Activated T-cell treated with anti-CD3 and anti-CD28 coated beads, Interleukin-2, amount 50 U/mL, for 72 hours (primary cell): ENCODE measurements at places on chromosomes 5 and 9. TPM values are rescaled to one million over a fixed set of nuclear protein-coding genes. Genes with fewer than 3 reads are reported as not detected.
A peak's percentile ranks its signal among the peaks of the same experiment; 100 is the strongest.

The ALDH1A1 gene
- total RNA-seq = not detected

The PITX1 gene
- total RNA-seq = 0.76 TPM

The AIF1L gene
- total RNA-seq = 0.89 TPM

The PKN3 gene
- 22.9 TPM for total RNA-seq

The ISL1 gene
- not detected for total RNA-seq

The CER1 gene
- not detected for total RNA-seq

The MUSK gene
- total RNA-seq = not detected

The SREK1 gene
- 76.7 TPM for total RNA-seq

The PCDHGC3 gene
- not detected for total RNA-seq

The PCDHA3 gene
- not detected for total RNA-seq

The STPG3 gene
- 0.63 TPM for total RNA-seq

The FAM219A gene
- 15.2 TPM for total RNA-seq

The CAPSL gene
- total RNA-seq = 2.3 TPM

The FBP2 gene
- total RNA-seq = not detected

- DNase-seq = no peak
- H3K27me3 ChIP-seq = no peaks in the 10 kb centered on the region
- H3K27ac ChIP-seq = no peak overlapping the region
- no peaks in the 10 kb centered on the region for H3K4me1 ChIP-seq
Measured at GRCh38 chr5:13708906-13709305, 235.6 kb downstream of the DNAH5 start.

GRCh38 chr5:173742432-173742816 lies 126.0 kb upstream of the BOD1 start:
- DNase-seq = no peak
- no peak overlapping the region for H3K4me3 ChIP-seq
- H3K27ac ChIP-seq = no peak overlapping the region
- H3K27me3 ChIP-seq = no peaks in the 10 kb centered on the region
- H3K36me3 ChIP-seq = no peaks in the 10 kb centered on the region
- H3K4me1 ChIP-seq = no peaks in the 10 kb centered on the region

DNA sequence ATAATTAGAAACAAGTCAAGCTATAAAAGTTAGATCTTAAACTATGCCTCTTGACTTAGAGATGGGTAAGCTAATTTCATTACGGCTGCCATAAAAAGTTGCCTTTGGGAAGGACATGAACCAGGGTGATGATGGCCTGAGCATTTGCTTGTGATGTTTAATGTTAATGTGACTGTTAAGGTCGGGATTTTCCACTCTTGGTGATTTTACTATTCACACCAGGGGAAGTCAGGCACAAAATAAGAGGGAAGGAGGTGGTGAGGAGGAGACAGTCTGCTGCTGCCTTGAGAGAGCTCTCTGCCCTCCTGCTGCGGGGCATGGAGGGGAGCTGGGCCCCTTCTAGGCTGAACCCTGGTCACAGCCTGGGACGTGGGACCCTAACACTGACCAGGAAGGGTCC lies 34.4 kb downstream of the AHRR start:
- no peaks in the 10 kb centered on the region for H3K4me1 ChIP-seq
- no peaks in the 10 kb centered on the region for H3K27me3 ChIP-seq
- no peak overlapping the region for H3K4me3 ChIP-seq
- no peak for DNase-seq
- peaks cover 10% of the 10 kb centered on the region for H3K36me3 ChIP-seq
- H3K27ac ChIP-seq = no peak overlapping the region

DNA sequence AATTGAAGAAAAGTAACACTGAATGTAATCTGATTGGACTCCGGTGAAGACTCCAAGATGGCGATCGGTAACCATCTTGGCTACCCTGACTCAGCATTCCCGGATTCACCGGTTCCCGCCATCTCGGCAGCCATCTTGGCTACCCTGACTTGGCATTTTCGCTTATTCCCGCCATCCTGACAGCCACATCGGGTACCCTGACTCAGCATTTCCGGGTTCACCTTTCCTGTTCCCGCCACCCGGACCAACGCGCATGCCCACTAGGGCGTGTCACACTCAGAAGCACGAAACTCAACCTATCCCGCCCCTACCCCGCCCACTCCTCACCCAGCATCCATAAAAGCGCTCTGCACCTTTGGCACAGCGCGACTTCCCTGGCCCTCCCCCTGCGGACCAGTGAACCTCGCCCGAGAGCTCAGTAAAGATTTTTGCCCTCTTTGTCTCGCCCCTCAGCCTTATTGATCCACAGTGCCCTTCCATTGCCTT lies 17.2 kb downstream of the SPTLC1 start:
- H3K4me1 ChIP-seq = peaks cover 47% of the 10 kb centered on the region
- no peaks in the 10 kb centered on the region for H3K27me3 ChIP-seq
- peak overlapping the region; percentile 49 for H3K27ac ChIP-seq
- DNase-seq = peak; percentile 65
- peaks cover 10% of the 10 kb centered on the region for H3K36me3 ChIP-seq
- H3K4me3 ChIP-seq = peak overlapping the region; percentile 23

- no peaks in the 10 kb centered on the region for H3K27me3 ChIP-seq
- H3K4me3 ChIP-seq = no peak overlapping the region
- no peaks in the 10 kb centered on the region for H3K36me3 ChIP-seq
- DNase-seq = no peak
- H3K4me1 ChIP-seq = no peaks in the 10 kb centered on the region
Measured at GRCh38 chr5:30997681-30998080, 195.8 kb upstream of the CDH6 start.

GRCh38 chr9:130835441-130836298 lies 616 bp downstream of the ABL1 start:
- H3K27me3 ChIP-seq = no peaks in the 10 kb centered on the region
- peaks cover 2% of the 10 kb centered on the region for H3K36me3 ChIP-seq
- H3K4me1 ChIP-seq = peaks cover 30% of the 10 kb centered on the region
- peak overlapping the region; percentile 97 for H3K4me3 ChIP-seq
- H3K27ac ChIP-seq = peak overlapping the region; percentile 98

- DNase-seq = no peak
- H3K4me3 ChIP-seq = no peak overlapping the region
- H3K27ac ChIP-seq = no peak overlapping the region
- H3K36me3 ChIP-seq = peaks cover 2% of the 10 kb centered on the region
- H3K4me1 ChIP-seq = peaks cover 6% of the 10 kb centered on the region
- H3K27me3 ChIP-seq = peaks cover 5% of the 10 kb centered on the region
Measured at GRCh38 chr5:115289104-115289503, 7.3 kb downstream of the CCDC112 start.

- no peaks in the 10 kb centered on the region for H3K27me3 ChIP-seq
- H3K27ac ChIP-seq = no peak overlapping the region
- H3K4me1 ChIP-seq = peaks cover 26% of the 10 kb centered on the region
- no peaks in the 10 kb centered on the region for H3K36me3 ChIP-seq
- H3K4me3 ChIP-seq = no peak overlapping the region
Measured at GRCh38 chr9:94905606-94906005, 179.1 kb downstream of the AOPEP start.

DNA sequence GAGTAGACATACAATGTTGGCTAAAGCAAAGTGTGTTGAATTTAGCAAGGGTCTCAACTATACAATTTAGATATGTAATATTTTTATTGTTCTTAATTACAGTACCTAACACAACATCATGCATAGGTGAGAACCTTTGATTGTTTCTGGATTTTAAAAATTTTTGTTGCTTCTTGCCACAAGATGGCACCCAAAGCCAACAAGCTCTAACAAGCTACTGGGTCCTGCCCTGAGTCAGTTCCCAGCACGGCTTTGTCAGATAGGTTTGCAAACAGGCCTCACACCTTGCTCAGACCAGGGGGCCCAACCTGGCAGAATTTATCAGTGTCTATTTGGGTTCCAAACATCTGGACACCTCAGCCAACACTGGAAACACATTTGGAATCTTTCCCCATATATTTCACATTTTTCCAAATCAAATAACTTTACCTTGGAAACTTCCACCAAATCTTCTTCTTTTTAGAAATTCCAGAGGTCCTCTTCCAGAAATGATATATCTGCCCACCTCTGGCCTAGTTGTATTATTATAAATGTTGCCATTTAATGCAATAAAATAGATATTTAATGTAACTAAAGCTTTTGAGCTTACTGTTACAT lies 49.5 kb upstream of the EGFLAM start:
- no peak overlapping the region for H3K4me3 ChIP-seq
- DNase-seq = peak; percentile 15
- H3K36me3 ChIP-seq = no peaks in the 10 kb centered on the region
- peaks cover 23% of the 10 kb centered on the region for H3K27me3 ChIP-seq
- no peaks in the 10 kb centered on the region for H3K4me1 ChIP-seq
- no peak overlapping the region for H3K27ac ChIP-seq

DNA sequence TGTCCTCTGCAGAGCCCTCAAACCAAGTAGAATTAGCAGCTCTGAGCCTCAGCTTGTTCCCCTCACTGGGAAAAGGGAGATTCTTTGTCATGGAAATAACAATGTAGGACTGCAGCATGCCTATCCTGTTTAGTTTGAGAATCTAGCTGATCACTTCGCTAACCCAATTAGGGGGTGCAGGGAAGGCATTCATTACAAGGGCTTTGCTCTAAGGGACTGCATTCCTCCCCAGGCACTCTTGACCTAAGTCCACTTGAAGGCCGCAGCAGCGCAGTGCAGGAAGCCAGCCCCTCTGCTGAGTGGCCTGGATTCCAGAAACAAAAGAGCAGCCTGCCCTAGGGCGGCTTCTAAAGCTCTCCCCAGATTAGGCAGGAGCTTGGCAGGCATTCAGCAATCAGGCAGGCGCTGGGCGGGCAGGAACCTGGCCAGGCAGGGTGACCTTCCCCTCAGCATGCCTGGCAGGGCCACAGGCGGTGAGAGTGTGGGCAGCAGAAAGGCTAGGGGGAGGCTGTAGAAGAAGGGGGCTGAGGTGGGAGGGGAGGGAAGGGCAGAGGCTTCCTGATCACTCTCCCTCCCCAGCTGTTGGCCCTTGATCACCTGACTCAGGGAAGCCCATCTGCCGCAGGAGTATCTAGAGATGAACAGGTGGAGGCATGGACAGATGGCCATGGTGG lies 24.8 kb downstream of the CCNJL start:
- H3K4me1 ChIP-seq = no peaks in the 10 kb centered on the region
- H3K27ac ChIP-seq = no peak overlapping the region
- H3K4me3 ChIP-seq = no peak overlapping the region
- H3K27me3 ChIP-seq = no peaks in the 10 kb centered on the region
- DNase-seq = no peak
- H3K36me3 ChIP-seq = no peaks in the 10 kb centered on the region

DNA sequence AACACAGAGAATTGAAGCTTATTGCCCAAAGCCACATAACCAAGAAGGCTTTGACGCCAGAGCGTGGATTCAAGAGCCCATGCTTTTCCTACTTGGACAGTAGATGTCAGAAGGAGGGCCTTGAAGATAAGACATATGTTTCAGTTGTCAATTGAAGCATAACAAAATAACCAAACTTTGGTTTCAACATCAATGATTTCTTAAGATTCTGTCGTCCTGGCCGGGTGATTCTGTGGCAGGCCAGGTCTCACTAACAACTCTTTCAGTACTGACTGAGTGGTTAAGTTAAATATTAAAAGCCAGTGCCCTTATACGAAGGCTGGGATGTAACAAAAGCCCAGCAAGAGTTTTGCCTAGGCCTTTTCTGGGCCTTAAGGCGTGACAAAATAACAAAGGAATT lies 94.0 kb downstream of the RCL1 start:
- DNase-seq = no peak
- no peaks in the 10 kb centered on the region for H3K36me3 ChIP-seq
- no peaks in the 10 kb centered on the region for H3K4me1 ChIP-seq
- no peak overlapping the region for H3K27ac ChIP-seq

- no peak for DNase-seq
- H3K27me3 ChIP-seq = peaks cover 8% of the 10 kb centered on the region
- H3K4me1 ChIP-seq = no peaks in the 10 kb centered on the region
- H3K36me3 ChIP-seq = no peaks in the 10 kb centered on the region
- H3K27ac ChIP-seq = no peak overlapping the region
Measured at GRCh38 chr9:86531273-86531970, 177.2 kb upstream of the TUT7 start.

DNA sequence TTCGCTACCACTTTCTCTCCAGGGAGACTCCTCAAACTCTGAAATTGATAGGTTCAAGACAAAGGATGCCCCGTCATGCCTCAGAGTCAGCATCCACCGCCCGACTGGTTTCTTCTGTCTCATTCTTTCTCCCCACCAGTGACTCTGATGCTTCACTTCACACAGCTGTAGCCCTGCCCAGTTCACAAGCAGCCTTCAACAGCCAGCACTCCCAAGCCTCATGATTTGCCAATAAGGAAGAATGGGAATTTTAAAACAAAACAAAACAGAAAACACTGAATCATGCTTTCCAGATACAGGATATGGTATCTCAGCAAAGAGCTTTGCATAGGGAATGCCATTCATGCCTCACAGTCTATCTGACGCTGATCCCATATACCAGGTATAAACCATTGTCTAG lies 371.2 kb upstream of the RORB start:
- H3K27ac ChIP-seq = no peak overlapping the region
- H3K4me3 ChIP-seq = no peak overlapping the region
- DNase-seq = no peak
- peaks cover 2% of the 10 kb centered on the region for H3K36me3 ChIP-seq
- no peaks in the 10 kb centered on the region for H3K4me1 ChIP-seq

GRCh38 chr5:33675958-33676464 lies 215.8 kb downstream of the ADAMTS12 start:
- H3K27ac ChIP-seq = no peak overlapping the region
- no peak overlapping the region for H3K4me3 ChIP-seq
- no peak for DNase-seq
- no peaks in the 10 kb centered on the region for H3K27me3 ChIP-seq
- H3K4me1 ChIP-seq = no peaks in the 10 kb centered on the region

DNA sequence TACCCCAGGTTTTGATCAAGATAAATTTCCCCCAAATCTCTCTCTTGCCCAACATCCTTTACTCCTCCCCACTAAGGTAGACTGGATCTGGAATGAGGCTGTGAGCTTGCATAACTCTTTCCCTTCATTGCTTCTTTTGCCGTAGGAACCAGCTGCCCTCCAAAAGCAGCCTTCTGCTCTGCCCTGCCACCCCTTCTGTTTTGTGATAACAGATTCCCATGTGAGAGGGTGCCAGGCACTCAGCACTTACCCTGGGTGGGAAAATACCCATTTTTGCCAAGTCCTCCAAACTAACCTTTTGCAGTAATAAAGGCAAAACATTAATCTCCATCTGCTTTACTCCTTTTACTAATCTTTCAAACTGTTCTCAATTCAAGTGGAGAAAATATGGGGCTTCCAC lies 182.6 kb downstream of the ASTN2 start:
- peaks cover 2% of the 10 kb centered on the region for H3K36me3 ChIP-seq
- no peaks in the 10 kb centered on the region for H3K27me3 ChIP-seq
- H3K4me1 ChIP-seq = no peaks in the 10 kb centered on the region

GRCh38 chr5:147674411-147674810 lies 108.1 kb downstream of the JAKMIP2 start:
- H3K4me1 ChIP-seq = no peaks in the 10 kb centered on the region
- no peak overlapping the region for H3K27ac ChIP-seq
- H3K4me3 ChIP-seq = no peak overlapping the region
- no peaks in the 10 kb centered on the region for H3K27me3 ChIP-seq

DNA sequence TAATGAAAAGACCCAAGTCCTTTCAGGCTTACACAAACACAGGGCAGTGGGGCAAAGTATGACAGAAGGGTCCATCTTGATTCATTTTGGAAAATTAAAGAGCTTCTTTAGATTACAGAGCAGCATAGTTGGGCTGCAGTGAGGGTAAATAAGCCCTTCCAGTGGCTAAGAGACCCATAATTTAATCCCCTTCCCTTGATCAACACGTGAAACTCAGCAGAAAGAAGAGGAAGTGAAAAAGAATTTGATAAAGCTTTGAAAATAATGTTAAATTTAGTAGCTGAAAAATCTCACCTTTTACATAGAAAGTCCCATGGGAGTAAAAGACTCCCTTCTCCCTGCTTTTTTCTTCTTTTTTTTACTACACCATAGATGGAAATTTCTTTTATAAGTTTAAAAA lies 87.6 kb downstream of the FREM1 start:
- no peak for DNase-seq
- H3K4me3 ChIP-seq = no peak overlapping the region
- no peaks in the 10 kb centered on the region for H3K36me3 ChIP-seq
- no peaks in the 10 kb centered on the region for H3K4me1 ChIP-seq
